ENCODE measurements at places on chromosomes 3 and 15.

DNA sequence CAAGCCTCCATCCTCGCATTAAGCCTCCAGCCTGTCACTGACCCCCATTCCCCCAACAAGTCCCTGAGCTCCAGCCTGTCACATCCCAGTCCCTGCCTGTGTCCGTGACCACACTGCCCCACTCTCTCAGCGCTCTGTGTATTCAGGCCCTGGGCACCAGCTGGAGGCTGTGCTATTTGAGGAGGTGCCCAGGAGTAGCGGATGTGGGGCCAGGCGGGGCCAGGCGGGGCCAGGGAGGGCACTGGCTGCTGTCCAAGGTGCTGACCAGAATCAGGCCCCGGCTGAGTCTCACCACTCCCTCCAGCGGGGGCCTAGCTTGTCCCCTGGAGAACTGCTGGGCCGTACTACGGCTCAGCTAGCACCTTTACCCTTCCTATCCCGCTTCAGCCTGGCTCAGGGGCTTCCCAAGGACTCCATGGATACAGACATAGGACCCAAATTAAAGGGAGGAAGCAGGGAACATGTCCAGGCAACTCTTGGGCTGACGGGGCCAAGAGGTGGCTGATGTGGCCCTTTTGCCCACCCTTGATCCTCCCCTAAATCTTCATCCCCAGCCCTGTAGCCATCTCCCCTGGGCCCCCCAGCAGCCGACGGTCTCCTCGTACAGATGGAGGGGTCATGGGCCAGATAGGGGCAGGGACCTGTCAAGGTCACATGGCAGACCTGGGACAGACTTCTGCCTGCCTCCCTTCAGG is 1.1 kb downstream of the HHATL start:
- DNase-seq: no peak

GRCh38 chr3:18369551-18370185 is 55.5 kb downstream of the SATB1 start:
- peak; percentile 96 for DNase-seq

GRCh38 chr3:66476852-66477381 is 23.9 kb downstream of the LRIG1 start:
- DNase-seq: no peak

GRCh38 chr15:84057714-84058331 is 177.8 kb upstream of the GOLGA6L4 start:
- no peak for DNase-seq

DNA sequence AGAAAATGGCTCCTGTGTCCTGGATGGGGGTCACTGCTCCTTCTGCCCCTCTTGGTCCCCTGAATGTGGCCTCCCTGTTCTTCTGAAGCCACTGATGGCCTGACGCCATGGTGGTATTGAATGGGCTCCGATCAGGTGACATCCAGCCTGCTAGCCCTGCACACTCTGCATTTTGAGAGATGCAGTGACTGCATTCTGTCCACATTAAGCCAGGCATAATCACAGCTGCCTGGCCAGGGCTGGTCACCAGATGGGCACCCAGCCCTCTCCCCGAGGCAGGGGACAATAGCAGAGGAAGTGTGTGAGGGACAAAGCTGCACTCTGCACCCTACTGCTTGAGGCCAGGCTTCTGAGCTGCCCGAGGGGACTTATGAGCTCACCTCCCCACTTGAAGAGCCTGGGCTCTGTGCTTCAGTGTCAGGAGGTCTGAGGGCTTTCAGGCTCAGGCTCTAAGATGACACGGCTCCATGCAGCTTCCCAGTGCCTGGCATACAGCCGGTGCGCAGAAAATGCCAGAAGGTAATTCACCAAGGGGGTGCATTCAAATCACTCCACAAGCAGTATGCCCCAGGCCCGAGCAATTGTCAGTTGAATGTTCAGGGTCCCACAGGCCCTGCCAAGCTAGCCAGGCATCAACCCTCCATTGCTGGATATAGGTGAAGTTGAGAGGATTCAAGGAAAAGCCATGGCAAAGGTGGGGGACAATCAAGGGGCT is 56.8 kb downstream of the WNT7A start:
- DNase-seq: no peak

DNA sequence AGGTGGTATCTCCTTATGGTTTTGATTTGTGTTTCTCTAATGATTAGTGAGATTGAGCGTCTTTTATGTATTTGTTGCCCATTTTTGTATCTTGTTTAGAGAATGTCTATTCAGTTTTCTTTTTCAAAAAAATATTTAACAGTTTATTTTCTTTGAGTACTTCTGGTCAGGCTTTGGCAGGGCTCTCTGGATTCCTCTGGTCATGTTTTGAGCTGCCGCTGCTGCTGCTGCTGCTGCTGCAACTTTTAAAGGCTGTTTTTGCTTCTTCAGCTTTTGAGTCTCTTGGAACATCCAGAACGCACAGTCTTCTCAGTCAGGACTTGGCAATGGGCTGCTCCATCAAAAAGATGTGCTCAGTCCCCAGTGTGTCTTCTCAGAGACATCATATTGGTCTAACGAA is 40.1 kb downstream of the REC114 start:
- no peak for DNase-seq

GRCh38 chr3:43531835-43532234 is 90.0 kb downstream of the ANO10 start:
- no peak for DNase-seq

GRCh38 chr3:127276396-127276795 is 11.4 kb downstream of the PRR20G start:
- DNase-seq: no peak

- DNase-seq: no peak
Observed at GRCh38 chr15:90479656-90480055, 50.1 kb upstream of the CRTC3 start.

GRCh38 chr3:155744626-155745324 is at the start of gene PLCH1:
Gene PLCH1 (minus strand): TSS chr3:155745071. CDS start chr3:155704224, 40,847 bp downstream.
- DNase-seq: peak; percentile 89

GRCh38 chr3:196192036-196192523 is 19.1 kb downstream of the ZDHHC19 start:
- DNase-seq: no peak

Measured in NCI-H2081 (cell line).